ENCODE measurements at places on chromosomes 3 and 15. TPM values are rescaled to one million over a fixed set of nuclear protein-coding genes. Genes with fewer than 3 reads are reported as not detected.

DNA sequence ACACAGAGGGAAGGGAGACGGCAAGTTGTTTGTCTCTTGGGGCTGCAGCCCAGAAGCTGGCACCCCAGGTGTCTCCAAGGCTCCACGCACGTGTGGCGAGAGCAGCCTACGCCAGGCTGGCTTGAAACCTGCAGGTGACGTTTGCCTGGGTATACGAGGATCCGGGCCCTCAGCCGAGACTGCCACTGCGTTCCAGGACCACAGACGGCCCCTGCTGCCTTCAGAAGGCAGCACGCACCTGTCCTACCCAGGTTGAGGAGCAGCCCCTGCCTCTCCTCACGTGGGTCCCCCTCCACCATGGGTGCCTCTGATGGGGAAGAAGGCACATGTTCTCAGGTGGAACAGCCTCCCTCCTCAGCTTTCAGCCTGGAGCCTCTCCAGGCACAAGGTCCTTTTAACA is 75.3 kb upstream of the PRR20G start:
- DNase-seq: no peak

GRCh38 chr3:190701096-190701532 is 161.4 kb downstream of the GMNC start:
- DNase-seq: no peak

DNA sequence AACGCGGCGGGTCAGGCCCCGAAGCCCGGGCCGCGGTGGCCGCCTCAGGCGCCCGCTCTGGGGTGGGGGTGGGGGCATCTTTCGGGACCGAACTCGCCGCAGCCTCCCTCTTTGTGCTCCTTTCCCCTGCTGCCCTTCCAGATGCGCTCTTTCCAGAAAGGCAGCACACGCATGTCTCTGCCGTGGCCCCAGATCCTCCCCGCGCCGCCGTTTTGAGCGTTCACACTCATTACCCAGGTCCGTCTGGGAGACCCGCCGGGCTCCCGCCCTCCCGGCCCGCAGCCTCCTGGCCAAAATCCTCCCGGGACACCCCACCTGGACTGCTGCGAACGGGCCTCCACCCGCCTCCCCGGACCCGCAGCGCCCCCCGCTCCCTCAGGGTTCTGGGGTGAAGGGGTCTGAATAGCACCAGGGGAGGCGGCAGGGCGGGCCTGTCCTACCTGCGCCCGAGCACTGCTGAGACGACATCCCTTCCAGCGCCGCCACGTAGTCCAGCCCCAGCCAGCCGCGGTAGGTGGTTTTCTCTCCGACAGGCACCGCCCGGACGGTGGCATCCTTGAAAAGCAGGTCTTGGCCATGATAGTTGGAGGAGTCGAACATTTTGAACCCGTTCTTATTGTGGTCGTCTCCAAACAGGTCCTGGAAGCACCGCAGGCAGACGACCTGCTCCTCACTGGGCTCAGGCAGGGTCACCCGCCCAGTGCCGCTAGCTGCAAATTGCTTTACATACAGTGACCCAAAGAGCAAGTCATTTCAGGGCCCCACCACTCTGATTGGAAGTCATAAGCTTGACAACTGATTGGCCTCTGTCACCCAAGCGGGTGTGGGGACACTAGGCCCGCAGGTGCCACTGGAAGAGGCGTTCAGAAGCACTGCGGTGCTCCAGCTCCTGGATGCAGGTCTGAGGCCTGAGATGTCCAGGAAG is 25.9 kb downstream of the MELTF start:
- peak; percentile 57 for DNase-seq

Gene PLSCR2
- not detected for total RNA-seq

Gene MKRN2OS
- total RNA-seq: not detected
